ENCODE measurements at places on chromosomes 13 and 19.
A peak's percentile ranks its signal among the peaks of the same experiment; 100 is the strongest.

DNA sequence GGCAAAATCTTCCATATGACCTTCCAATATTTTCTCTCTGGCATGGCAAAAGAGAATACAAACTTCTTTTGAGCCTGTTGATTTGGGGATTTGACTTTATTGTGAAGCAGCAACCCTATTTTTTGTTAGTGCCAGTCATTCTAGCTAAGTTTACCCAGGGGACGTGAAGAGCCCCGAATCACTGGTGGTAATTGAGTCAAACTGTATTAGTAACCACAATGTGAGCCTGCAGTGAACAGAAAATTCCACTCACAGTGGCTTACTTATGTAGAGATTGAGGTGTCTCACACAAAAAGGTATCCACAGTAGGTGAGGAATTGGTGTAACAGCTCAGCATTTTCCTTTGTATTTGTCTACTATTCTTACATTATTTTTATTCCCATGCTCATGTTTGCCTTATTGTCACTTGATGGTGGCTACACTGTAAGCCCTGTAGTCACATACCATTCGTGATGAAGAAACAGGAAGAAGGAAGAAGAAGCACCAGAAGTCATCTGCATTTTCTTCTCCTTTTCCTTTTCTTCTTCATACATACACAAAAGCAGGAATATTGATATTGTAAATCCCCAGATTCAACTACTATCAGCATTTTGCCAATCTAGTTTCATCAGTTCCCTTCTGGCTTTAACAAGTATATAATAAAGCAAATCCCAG, 33.3 kb upstream of the MYCBP2 start:
- no peak for DNase-seq

- no peak for DNase-seq
Observed at GRCh38 chr13:99153219-99153618, 47.4 kb upstream of the UBAC2 start.

GRCh38 chr13:108551674-108552073, 77.7 kb upstream of the MYO16 start:
- DNase-seq: no peak

DNA sequence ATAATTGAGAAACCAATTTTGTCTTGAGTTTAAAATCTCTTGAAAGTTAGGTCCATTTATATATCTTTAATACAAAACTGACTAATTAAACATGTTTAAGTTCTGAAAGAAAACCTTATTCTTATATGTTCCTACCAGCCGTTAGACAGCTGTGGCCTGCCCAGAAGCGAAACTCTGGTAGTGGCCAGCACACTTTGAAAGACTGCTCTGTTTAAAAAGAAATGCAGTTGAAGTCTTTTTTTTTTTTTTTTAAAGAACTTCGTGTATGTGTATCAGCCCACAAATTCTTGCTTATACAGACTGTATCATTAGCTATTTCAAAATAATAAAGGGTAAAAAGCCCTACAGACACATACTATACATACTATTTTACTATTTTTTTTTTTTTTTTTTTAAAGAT, 34.0 kb downstream of the KCTD4 start:
- DNase-seq: no peak

DNA sequence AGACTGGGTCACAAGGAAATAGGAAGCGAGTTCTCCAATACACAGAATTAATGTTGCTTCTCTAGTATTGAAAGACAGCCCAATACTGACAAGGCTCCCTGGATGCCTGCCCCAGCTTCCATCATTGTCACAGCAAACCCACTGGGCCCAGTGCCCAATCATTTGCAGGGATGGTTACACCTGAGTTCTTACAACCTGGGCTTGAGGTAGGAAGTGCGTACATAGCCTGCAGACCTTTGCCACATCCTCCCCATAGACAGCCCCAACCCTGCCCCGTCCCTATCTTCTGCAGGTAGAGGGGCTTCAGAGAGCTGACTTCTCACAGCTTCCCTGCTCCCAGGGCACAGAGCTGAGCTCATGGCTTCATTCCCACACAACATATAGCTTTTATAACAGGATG, 108.1 kb upstream of the UBL3 start:
- no peak for DNase-seq

GRCh38 chr13:102100234-102100633, 301.6 kb downstream of the FGF14 start:
- no peak for DNase-seq

DNA sequence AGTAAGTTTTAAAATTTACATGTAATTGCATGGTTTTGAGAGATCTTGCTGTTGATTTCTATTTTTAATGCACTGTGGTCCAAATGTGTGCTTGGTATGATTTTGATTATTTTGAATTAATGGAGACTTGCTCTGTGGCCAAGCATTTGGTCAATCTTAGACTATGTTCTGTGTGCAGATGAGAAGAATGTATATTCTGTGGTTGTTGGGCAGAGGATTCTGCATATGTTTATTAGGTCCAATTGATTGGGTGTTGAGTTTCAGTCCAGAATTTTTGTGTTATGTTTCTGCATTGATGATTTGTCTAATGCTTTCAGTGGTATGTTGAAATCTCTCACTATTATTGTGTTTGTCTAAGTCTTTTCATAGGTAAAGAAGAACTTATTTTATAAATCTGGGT, 82.3 kb downstream of the TDRD3 start:
- DNase-seq: no peak

GRCh38 chr19:16944626-16945363, 56.0 kb downstream of the F2RL3 start:
- no peak for DNase-seq

GRCh38 chr13:20789665-20790064, 15.9 kb upstream of the EEF1AKMT1 start:
- DNase-seq: no peak

GRCh38 chr13:86830046-86830445, 841.1 kb upstream of the SLITRK5 start:
- no peak for DNase-seq

GRCh38 chr19:29543381-29543780, 17.6 kb downstream of the VSTM2B start:
- DNase-seq: no peak

- DNase-seq: no peak
Observed at GRCh38 chr13:108725471-108725870, 96.1 kb downstream of the MYO16 start.

DNA sequence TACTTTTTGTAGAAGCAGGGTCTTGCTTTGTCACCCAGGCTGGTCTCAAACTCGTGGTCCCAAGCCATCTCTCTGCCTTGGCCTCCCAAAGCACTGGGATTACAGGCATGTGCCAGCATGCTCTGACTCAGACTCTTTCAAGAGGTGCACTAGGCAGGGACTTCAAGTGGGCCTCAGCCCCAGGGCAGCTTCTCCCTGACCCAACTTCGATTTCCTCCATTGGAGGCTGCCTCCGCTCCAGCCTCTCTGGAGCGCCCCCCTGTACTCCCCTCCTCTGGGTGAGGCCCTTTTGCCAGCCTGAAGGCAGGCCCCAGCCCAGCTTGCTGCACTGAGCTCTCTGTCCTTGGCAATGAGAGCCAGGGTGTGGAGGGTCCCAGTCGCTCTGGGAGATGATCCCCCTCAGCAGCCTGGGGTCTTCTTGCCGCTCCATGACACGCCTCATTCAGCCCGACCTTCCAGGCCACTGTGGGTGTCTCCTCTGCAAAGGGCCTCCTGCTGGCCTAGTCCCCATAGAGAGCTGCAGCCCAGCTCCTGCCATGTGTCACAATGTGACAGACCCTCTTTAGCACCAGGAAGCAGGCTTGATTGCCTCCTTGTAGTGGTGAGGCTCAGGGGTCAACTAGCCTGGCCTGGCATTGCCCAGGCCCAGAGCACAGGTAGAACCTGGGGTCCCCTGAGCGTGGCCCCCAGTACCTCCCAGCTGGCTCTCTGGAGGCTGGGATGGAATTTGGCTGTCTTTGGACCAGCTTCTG, 16.4 kb downstream of the CARM1 start:
- no peak for DNase-seq

GRCh38 chr19:12331211-12331941, 2.1 kb downstream of the ZNF563 start:
- peak; percentile 54 for DNase-seq

GRCh38 chr19:33376941-33377557, 3.5 kb downstream of the CEBPG start:
- DNase-seq: no peak

- DNase-seq: no peak
Observed at GRCh38 chr19:11848200-11848593, 329 bp upstream of the ZNF439 start.

- DNase-seq: no peak
Observed at GRCh38 chr13:32622827-32623226, 36.6 kb downstream of the PDS5B start.

- DNase-seq: no peak
Observed at GRCh38 chr13:33711436-33711835, 106.5 kb upstream of the RFC3 start.

GRCh38 chr13:101423872-101424271, 7.6 kb upstream of the NALCN start:
- DNase-seq: no peak

DNA sequence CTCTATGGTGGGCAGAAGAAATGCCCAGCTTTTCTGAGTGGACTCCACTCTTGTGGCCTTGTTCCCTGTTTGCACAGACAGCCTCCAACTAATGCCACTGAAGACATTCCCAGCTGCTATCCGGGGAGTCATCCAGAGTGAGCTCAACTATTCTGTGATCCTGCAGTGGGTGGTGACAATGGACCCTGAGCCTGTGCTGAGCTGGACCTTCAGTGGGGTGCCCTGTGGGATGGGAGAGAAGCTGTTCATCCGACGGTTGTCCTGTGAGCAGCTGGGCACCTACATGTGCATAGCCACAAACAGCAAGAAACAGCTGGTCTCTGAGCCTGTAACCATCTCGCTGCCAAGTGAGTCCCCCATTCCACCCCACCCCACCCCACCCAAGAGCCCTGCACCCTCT, 10.3 kb downstream of the IGSF23 start:
- DNase-seq: no peak

DNA sequence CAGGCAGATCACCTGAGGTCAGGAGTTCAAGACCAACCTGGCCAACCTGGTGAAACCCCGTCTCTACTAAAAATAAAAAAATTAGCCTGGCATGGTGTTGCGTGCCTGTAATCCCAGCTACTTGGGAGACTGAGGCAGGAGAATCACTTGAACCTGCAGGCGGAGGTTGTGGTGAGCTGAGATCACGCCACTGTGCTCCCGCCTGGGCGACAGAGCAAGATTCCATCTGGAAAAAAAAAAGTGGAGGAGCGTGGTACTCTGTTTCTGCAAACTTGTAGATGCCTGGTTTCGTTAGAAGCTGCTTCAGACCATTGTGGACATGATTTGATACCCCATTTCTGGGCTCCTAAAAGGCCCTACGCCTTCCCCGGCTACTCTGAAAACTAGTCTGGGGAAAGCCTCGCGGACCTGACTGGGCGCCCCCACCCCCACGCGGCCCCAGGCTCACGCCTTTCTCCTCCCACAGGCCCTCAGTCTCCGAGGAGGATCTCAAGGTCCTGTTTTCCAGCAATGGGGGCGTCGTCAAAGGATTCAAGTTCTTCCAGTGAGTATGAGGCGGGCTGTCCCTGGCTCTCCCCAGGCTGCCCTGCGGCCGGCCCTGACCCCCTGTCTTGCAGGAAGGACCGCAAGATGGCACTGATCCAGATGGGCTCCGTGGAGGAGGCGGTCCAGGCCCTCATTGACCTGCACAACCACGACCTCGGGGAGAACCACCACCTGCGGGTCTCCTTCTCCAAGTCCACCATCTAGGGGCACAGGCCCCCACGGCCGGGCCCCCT, 11.5 kb downstream of the PLPPR3 start:
- no peak for DNase-seq

GRCh38 chr13:73168953-73169401, 110.2 kb downstream of the KLF5 start:
- DNase-seq: no peak

DNA sequence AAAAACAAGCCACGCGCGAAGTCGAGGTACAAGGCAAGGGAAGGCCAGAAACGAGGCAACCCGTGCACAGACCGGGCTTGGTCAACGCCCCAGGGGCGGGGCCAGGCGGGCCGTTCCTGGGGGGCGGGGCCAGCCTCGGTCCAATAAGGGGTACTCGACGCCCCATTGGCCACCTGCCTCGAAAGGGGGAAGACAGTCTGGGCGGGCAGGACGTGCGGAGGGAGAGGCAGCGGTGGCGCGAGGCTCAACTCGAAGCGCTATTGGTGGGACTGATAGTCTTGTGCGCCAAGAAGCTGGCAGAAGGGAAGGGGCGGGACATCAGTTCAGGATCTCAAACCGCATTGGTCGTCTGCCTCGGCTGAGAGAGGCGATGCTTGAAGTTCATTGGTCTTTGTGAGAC, at the start of gene LYPD4:
LYPD4 (minus strand) TSS at position 83 of the 400 bp plus-strand sequence. CDS start 5,398 bp downstream, outside the sequence.
- DNase-seq: no peak

GRCh38 chr19:17448131-17448967, at the start of gene TMEM221:
TMEM221 (minus strand) TSS chr19:17448668; CDS start chr19:17448462, 206 bp downstream.
- peak; percentile 33 for DNase-seq

- peak; percentile 99 for DNase-seq
Observed at GRCh38 chr19:46788262-46788967, at the start of gene SLC1A5. SLC1A5 (minus strand) TSS chr19:46788594; CDS start chr19:46787965, 629 bp downstream.

DNA sequence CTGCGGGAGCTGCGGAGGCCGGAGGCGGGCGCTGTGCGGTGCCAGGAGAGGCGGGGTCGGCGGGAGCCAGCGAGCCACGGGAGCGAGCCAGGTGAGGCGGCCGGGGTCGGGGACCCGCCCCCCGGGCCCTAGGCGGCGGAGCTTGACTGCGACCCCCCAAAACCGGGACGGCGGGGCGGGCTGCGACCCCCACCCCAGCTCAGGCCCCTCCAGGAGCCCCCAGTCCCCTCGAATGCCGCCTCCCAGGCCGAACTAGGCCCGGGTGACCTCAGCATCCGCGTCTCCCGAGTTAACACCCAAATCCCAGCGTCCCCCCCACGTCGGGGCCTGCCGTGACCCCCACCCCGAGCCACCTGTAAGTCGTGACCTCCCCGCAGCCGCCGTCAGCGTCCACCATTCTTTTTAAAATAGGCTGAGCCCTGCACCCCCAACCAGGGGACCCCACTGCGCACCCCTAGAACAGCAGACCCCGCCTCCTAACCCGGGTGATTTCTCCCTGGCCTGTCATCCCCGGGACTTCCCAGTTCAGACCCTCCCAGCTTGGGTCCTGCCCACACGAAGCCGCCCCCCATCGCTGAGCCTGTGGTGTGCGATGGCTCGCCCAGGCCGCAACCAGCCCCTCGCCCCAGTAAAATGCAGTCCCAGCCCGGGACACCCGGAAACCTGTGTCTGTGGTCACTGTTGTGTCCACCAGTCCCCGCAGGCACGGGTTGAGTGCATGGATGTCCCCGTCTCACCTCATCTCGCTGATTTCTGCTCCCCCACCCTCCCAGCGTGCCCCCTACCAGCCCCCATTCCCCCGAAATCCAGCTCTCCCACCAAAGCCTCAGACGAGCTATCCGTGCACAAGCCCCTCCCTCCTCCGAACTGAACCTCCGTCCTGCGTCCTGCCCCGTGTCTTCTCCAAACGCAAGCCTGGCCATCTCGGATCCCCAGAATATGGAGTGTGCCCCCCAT, 551 bp downstream of the FZR1 start:
- DNase-seq: no peak
